ENCODE measurements at places on chromosomes 2 and 18.

GRCh38 chr2:15808944-15809343 is 131.4 kb upstream of the MYCN start:
- DNase-seq = no peak

- no peak for DNase-seq
Observed at GRCh38 chr2:10984418-10985135, 72.8 kb downstream of the KCNF1 start.

GRCh38 chr2:76808732-76809131 is 713.4 kb downstream of the LRRTM4 start:
- no peak for DNase-seq

DNA sequence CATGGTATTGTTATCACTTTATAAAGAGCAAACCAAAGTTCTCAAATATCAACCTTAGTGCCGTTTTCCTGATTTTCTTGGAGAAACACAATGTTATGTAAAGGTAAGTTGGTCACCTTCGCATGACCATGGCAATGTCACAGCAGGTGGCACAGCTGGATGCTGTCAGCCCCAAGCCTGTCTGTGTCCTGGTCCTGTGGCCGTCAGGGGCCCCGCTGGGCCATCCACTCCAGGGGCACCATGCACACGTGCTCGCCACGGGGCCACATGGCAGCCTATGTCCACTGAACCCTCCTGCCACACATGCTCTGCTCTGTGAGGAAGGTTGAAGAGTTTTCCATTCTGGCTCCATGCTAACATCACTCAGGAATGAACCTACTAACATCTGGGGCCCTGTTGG is 85.9 kb downstream of the EIPR1 start:
- no peak for DNase-seq

GRCh38 chr2:22737144-22737543 is 647.8 kb upstream of the KLHL29 start:
- no peak for DNase-seq

DNA sequence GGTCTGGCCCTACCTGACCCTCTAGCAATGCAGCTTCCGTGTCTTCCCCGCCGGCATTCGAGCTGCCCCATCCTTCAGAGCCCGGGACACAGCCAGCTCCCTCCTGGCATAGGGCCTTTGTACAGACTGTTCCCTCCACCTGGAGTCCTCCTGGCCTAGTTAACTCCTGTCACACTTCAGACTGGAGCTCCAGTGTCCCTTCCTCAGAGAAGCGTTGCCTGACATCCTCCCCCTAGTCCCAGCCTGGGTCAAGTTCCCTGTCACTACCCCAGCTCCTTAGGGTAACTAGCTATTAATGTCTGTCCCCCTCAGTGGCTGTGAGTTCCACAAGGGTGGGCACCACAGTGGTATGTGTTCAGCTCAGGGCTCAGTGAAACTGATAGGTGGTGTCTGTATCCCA is 45.5 kb upstream of the LOXHD1 start:
- DNase-seq = no peak

DNA sequence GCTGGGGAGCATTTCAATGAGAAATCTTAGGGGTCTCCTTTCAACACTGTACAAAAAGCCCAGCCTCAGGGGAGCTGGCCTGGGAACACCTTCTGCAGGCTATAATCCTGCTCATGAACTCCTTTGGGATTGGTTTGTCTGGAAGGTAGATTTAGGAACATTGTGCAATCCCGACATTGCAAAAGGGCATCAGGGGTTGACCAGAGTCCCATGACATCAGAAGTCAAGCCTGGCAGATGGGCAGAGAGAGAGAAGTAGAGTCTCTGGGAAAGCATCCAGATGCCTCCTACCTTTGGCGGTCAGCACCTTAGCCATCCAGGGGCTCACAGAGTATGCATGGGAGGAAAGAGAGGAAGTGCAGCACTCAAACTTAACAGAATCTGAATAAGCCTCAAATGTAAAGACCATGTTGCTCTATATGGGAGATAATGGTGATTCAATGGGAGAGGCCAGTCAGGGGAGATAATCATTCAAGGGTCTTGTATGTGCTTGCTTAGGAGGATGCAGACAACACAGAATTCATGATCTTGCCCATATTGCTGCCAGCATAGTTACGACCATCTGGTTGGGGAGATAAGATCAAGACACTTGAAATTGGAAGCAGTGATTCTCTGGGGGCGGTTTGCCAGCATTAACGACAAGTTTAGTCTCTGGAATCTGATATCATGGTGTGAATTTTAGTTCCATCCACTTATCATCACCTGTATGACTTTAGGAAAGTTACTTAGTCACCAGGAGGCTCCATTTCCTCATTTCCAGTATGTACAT is 58.3 kb upstream of the UPP2 start:
- DNase-seq = no peak

- DNase-seq = no peak
Observed at GRCh38 chr2:130374587-130375290, 18.9 kb downstream of the PTPN18 start.

DNA sequence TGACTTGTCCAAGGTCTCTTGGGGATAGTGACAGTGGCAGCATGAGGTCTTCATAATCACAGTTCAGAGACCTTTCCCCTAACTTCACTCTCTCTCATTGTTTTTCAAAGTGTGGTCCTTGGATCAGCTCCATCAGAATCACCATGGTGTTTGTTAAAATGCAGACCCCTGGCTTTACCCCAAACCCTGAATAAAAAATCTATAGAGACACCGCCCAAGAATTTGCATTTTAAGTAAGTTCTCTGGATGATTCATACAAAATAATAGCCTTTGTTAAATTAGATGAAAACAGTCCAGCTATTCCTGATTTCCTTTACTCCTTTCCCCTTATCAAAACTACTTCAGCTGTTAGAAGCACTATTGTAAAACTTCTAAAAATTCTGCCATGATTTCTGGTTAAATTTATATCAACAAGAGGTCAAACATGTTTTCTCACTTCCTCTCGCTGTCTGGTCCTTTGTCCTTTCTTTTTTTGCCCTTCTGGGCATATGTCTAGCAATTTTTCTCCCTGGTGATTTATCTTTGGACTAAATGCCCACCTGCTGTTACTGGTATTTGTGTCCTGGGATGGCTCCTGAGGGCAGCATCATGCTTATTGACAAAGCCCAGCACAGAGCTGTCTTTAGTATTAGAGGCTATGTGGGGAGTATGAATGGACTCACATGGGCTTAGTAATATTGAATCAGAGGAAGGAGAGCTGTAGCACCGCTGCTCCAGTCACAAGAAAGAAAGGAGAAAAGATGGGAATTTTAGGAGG is 63.4 kb downstream of the LHCGR start:
- no peak for DNase-seq

DNA sequence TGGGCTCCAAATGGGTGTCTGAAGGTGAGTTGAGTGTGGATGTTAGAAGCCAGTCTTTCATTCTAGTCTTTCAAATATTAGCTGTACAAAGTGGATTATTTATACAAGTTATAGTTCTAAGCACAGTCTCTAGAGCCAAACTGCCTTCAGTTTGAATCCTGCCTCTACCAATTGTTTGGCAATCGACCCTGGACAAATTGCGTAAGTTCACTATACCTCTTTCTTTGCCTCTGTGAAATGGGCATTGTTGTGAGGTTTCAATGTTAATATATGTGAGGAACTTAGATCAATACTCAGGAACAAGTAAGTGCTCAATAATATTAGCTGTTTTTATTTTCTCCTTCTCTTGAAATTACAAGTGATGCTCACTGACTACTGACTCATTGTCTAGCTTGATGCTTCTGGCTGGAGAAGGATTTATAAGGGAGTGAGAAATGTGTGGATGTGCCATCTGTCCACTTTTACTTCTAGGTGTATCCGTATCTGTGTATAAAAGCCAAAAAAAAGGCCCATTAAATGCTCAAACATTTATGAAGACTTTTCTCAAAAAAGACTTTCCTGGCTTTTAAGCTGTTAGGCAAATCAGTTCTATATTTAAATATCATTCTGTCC is 48.1 kb upstream of the RAPH1 start:
- no peak for DNase-seq

GRCh38 chr2:215745331-215745730 is 268.0 kb downstream of the MREG start:
- DNase-seq = no peak

GRCh38 chr2:241855888-241856422 is 2.7 kb downstream of the PDCD1 start:
- DNase-seq = no peak

DNA sequence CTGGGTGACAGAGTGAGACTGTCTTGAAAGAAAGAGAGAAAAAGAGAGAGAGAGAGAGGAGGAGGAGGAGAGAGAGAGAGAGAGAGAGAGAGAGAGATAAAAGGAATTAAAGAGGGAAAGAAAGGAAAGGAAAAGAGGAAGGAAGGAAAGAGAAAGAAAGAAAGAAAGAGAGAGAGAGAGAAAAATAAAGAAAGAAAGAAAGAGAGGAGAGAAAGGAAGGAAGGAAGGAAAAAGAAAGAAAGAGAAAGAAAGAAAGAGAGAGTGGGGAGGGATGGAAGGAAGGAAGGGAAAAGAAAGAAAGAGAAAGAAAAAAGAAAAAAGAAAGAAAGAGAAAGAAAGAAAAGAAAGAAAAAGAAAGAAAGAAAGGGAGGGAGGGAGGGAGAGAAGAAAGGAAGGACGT is 29.8 kb downstream of the MOGAT1 start:
- no peak for DNase-seq

DNA sequence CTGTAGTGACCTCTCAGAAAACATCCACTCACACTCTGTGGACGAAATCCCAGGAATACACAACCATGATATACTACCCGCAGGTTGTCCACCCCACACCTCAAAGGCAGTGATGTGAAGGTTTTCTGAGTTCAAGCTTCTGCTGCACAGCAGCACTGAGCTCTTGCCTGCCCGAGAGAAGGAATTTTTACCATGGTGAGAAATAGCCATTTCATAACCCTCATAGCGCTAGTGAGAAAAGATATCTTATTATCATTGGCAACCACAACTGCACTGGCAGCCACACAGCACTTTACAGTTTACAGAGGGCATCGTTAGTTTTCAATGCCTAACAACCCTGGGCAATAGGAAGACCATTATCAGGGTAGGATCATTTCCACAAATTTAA is 36.9 kb downstream of the NAPG start:
- DNase-seq = no peak

DNA sequence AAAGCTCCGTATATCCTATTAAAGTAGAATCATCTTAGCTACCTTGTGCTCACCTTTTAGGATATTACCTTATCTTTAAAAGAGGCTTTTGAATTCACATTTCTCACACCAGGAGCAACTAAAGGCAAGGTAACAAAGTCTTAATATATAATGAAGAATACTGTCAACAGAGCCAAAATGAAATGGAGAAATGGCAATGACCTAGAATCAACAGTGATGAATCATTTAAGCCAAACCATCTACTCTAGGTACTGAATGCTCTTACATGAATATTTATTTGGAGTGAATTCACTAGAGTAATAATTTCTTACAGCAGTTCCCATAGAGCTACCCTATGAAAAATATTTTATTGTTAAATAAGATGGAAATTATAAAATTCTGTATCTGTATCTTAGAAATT is 421.0 kb downstream of the RND3 start:
- no peak for DNase-seq

GRCh38 chr2:138787053-138787666 is 7.0 kb upstream of the NXPH2 start:
- peak; percentile 65 for DNase-seq

- DNase-seq = no peak
Observed at GRCh38 chr2:23592061-23592685, 207.2 kb downstream of the KLHL29 start.

- no peak for DNase-seq
Observed at GRCh38 chr2:190093793-190094192, 31.3 kb upstream of the MSTN start.

DNA sequence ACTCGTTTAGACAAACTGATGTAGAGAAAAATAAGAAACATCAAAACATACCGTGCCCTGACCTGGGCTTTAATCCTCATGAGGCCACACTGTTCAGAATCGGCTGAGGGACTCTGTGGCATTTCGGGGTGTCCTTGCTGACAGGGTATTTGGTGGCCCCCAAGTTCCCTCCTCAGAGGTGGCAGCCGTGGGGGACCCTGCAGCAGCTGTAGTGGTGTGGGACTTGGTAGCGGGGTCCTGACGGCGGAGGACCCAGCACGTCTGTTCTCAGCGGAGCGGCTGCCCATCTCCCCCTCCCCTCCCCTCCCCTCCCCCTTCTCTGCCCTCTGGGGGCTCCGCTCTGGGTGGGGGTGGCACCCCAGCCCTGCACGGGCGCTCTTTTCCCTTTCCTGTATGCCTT is 18.4 kb downstream of the KCNG2 start:
- DNase-seq = no peak

DNA sequence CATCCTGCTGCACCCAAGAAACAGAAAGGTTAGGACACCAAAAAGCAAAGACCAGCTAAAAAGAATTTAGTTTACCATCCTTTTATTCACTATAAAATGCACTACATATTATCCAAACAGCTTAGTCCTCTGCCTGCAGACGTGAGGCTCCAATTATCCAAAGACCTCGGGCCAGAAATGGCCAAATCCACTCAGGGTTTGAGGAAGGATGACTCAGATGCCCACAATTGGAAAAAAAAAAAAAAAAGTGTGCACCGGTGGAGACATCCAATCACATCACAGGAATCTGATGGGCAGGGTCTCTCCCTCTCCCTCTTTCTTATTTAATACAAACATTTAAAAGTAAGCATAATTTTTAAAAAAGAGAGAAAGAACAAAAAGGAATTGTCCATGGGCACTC is 65.7 kb downstream of the TRABD2A start:
- DNase-seq = no peak

- no peak for DNase-seq
Observed at GRCh38 chr2:187514930-187515329, 39.3 kb downstream of the TFPI start.

DNA sequence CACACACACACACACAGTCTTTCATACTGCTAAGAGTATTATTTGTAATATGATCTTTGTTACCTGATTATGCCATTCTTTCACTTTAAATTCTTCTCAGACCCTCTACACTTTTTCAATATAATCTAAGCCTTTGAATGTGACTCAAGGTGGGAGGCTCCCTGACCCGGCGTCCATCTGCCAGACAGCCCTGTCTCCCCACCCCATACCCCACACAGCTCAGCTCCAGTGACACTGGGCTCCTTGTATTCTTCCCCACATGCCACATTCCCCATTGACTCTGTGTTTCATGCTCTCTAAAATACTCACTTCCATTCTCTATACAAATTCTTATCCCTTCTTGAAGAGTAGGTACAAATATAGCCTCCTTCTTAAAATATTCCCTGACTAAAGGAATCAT is 442.2 kb downstream of the TGIF1 start:
- DNase-seq = no peak

- no peak for DNase-seq
Observed at GRCh38 chr2:203553784-203554183, 18.7 kb upstream of the RAPH1 start.

DNA sequence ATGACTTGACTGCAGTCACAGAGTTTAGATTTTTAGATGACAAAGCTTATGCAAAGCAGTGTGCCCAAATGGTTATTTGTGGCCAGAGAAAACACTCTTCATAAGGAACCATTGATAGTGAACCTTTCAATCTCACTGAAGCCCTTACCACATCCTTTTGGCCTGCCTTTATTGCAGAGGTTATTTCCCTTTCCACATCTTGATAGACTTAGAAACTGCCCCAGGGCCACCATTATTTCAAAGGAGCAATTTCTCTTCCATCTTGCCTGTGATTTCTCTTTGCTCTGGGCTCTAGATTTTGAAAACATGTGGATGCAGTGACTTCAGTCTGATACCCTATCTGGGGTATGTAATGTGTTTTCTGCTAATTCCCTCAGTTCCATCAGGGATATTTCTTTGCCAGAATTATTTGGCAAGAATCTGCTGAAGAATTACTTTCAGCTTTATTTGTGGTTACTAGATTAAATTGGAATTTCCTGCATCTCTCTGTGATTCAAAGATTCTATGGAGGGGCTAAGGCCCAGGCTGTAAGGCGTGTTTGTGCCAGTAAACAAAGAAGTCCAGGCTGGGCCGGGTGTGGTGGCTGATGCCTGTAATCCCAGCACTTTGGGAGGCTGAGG is 51.0 kb downstream of the MOGAT1 start:
- no peak for DNase-seq

Data from NCI-H1694 treated with DMSO at 0.1 percent for 48 hours (cell line).